Activated CD8-positive, alpha-beta memory T cell treated with anti-CD3 and anti-CD28 coated beads, Interleukin-2, amount 10 ng/mL, durations not matched to agents 7 days and 5 days (primary cell): ENCODE measurements at places on chromosomes 12 and 14. TPM values are rescaled to one million over a fixed set of nuclear protein-coding genes. Genes with fewer than 3 reads are reported as not detected.

LRP6 gene
- total RNA-seq, result 0.28 TPM

CHURC1 gene
- 49.3 TPM for total RNA-seq

TAS2R7 gene
- not detected for total RNA-seq

WIF1 gene
- not detected for total RNA-seq

C14orf132 gene
- total RNA-seq, result 0.20 TPM

PYGL gene
- 0.91 TPM for total RNA-seq

GARIN6 gene
- not detected for total RNA-seq

EGLN3 gene
- 4.3 TPM for total RNA-seq

HCAR3 gene
- not detected for total RNA-seq

TMEM119 gene
- total RNA-seq, result 0.20 TPM

RALGAPA1 gene
- total RNA-seq, result 34.8 TPM
